ENCODE measurements at places on chromosomes 5 and 9.

DNA sequence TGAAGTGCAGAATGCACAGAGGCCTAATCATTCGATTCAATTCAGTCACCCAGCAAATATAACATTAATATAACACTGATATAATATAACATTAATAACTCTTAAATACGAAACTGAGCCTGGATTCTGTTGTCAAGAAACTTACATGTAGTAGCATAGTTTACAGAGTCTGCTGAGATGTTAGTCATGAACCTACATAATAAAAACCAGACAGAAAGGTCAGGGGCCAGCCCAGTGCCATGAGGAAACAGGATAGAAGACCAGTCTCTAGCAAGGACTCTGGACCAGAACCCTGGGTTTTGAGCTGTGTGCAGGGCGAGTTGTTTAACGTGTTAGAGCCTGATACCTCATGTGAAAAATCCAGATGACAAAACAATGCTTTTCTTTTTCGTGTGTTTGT is 234.7 kb downstream of the NR2F1-AS1 start:
- DNase-seq, result no peak

DNA sequence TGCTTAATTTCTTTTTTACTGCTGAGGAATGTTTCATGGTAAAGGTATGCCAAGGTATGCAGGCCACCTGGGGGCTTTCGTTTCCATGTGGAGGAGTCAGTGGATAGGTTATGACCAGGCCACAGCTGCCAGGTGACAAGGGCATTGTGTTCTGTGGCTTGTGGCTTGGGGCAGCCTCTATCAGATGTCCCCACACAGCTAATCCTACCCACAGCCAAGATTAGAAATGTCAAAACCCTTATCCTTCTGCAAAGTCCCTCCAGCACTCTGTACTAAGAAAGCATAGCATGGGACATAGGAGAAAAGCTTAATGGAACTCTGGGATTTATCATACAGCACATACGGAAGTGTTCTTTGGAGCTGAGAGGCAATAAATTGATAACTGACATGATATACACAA is 171.2 kb upstream of the S1PR3 start:
- no peak for DNase-seq

DNA sequence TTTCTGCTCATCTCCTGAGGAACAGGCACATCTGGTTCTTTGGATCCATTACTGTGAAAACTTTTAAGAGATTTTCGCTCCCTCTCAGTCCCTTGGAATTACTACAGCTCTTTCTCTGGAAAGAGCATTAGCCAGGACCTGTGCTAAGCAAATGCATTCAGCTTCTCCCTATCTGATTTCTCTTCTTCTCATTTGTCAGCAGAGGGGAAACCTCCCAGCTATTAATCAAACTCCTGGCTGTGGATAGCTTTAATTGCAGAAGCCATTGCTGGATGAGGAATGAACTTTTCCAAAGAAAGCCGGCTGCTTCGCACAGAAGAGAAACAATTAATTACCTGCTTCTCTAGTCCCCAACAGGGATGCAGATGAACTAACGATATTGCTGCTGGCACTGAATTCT is 37.9 kb downstream of the TLR4 start:
- DNase-seq, result no peak

GRCh38 chr9:34386656-34387055 is 10.0 kb upstream of the MYORG start:
- DNase-seq, result no peak

DNA sequence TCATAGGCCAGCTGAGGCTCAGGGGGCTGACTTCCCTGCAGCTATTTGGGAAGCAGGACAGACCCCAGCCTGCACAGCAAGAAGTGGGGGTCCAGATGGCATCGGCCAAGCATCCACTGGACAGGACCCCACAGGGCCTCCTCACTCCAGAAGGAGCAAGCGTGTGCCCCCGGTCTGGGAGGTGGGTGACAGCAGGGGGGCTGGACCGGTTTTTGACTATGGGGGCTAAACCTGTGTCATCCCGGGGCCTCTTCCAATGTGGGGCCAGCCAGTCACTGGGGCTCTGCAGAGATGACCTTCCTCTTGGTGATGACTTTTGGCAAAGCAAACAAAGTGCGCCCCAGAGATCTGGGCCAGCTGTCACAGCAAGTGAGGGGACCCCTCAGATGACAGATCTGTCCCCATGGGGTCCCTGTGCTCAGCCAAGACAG is 163.9 kb downstream of the OLFM1 start:
- DNase-seq, result no peak

DNA sequence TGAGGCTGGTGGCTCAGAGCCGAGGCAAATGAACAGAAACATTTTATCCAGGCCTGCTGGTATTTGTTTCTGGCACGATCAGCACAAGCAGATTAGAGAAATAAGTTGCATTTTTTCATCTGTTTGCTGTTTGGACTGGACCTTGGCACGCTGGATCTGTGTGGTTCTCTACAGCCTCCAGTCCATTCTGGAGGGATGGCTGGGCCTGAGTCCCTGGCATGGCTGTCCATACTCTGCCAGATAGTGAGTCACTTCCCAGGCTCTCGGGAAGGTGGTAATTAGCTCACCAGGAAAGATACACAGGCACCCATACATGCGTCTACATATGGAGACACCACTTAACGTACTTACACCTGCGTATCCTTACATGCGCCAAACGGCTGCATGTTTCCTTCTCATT is 78.6 kb downstream of the SPRY4 start:
- no peak for DNase-seq

GRCh38 chr9:4137234-4137633 is 162.6 kb downstream of the GLIS3 start:
- DNase-seq, result no peak

- DNase-seq, result no peak
Observed at GRCh38 chr9:89815903-89816573, 211.2 kb downstream of the GADD45G start.

- DNase-seq, result no peak
Observed at GRCh38 chr9:84228130-84228720, 112.3 kb downstream of the SLC28A3 start.

DNA sequence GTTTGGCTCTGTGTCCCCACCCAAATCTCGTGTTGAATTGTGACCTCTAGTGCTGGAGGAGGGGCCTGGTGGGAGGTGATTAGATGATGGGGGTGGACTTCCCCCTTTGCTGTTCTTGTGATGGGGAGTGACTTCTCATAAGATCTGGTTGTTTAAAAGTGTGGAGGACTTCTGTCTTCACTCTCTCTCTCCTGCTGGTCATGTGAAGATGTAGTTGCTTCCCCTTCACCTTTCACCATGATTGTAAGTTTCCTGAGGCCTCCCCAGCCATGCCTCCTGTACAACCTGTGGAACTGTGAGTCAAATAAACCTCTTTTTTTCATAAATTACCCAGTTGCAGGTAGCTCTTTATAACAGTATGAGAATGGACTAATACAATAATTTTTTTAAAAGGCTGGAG is 10.6 kb upstream of the MYO10 start:
- DNase-seq, result no peak

DNA sequence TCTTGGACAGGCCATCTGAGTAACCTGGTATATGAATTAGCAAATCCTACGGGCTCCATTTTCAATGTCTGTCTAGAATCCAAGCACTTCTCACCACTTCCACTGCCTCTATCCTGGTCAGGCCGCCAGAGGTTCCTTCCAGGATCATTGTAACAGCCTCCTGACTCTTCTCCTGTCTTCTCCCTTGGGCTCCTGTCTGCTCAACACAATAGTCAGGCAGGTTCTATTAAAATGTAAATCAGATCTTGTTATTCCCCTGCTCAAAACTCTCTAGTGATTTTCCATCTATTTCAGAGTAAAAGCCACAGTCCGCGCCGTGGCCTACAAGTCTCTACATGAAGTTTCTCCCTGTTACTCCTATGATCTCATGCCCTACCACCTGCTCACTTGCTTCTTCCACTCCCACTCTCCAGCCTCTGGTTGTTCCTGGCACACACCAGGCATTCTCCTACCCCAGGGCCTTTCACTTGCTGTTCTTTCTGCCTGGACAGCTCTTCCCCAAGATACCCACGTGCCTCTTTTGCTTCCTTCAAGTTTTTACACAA is 21.7 kb downstream of the ZNF366 start:
- DNase-seq, result no peak

DNA sequence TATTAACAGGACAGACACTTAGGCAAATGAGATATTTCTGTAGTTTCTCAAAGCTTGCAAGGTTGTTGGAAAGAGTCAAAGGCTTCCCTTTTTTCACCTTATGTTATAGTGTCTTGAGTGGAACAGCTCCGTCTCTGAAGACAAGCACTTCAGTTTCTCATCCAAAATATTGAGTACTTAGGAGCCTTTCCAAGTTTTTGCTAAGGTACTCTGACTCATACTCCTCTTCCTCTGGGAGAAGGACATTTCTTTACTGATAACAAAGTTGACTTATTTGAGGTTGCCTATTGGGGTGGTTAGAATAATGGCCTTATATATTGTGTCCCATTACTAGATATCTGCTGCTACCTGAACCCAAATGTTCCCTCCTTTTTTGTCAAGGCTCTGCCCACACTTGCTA is 869.6 kb downstream of the MAT2B start:
- no peak for DNase-seq

- DNase-seq, result no peak
Observed at GRCh38 chr9:84141741-84142370, 161.3 kb downstream of the RMI1 start.

DNA sequence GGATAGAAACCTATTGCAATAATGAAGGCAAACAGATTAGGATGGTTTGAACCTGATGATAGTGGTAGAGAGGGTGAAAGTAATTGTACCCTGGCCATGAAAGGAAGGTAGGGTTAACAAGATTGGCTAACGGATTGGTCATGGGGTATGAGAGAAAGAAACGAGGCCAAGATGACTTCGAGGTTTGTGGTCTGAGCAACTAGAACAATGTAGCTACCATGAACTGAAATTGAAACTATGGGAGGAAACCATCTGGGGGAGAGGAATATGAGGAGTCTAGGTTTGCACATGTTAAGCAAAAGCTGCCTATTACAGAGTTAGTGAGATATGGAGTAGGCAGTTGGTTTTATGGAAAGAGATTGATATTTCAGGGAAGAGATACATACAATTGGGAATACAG is 406.0 kb downstream of the PRELID2 start:
- DNase-seq, result no peak

- DNase-seq, result no peak
Observed at GRCh38 chr9:70816316-70816715, 305.1 kb downstream of the TRPM3 start.

GRCh38 chr5:178324481-178325310 is 92.1 kb upstream of the PHYKPL start:
- no peak for DNase-seq

- no peak for DNase-seq
Observed at GRCh38 chr5:126188804-126189203, 234.4 kb upstream of the GRAMD2B start.

DNA sequence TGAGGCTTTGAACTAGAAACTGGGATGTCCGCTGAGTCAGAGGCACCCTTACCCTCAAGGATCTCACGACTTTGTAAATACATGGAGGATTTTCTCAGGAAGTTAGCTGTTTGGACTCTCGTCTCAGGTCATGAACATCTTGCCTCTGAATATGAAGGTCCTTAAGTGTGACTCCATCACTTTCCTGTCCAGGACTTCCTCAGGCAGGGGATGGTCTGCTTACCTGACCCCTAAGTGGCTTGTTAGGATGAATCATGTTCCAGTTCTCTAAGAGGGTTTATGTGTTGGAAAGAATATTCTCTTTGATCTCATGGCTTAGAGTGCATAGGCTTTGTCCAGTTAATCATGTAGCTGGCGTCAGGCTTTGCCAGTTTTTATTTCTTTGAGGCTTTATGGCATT is 511.7 kb upstream of the KLF4 start:
- no peak for DNase-seq

DNA sequence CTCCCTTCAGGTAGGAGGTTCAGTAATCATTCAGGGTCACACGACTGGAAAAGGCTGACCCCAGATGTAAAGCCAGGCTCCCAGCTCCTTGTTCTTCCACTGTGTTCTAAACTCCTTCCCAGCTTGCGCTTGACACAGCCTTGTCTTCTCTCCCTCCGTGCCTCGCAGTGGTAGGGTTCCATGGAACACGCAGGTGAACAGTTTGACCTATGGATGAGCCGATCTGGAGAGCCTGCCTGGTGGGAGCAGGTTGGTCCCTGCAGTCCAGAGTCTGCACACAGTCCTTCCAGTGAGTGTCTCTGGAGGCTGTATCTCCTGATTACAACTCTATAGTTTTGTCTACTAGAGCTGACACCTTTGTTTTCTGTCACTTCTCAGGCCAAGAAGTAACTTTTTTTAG is 85.9 kb downstream of the IQGAP2 start:
- DNase-seq, result no peak

- no peak for DNase-seq
Observed at GRCh38 chr9:133762488-133763271, 24.5 kb upstream of the SARDH start.

- DNase-seq, result peak; percentile 81
Observed at GRCh38 chr9:36401164-36401740, 1.2 kb upstream of the RNF38 start.

GRCh38 chr9:133394687-133395271 is 18.6 kb downstream of the STKLD1 start:
- no peak for DNase-seq

DNA sequence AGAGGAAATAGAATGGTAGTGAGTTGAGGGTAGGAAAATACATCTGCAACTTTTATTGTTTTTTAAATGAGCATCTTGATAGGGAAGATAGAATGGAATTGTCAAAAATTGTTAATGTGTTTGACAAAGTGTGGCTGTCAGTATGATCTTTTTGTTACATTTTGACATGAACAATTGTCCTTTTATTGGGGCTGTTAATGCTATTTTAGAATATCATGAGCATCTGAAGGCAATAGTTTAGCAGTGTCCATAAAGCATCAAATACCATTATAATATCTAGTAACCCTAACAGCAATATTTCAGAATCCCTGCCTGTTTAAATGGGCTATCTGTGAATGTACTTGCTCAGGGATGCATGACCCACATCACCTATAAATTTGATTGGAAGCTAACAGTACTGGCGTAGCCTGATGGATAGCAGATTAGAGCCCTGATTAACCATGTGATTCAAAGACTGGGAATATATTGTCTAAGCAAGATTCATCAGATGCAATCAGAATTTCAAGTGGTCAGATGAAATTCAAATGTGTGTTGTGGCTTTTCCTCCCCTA is 37.8 kb downstream of the TLE4 start:
- DNase-seq, result no peak

GRCh38 chr9:127589955-127590370 is 22.1 kb upstream of the STXBP1 start:
- peak; percentile 38 for DNase-seq

DNA sequence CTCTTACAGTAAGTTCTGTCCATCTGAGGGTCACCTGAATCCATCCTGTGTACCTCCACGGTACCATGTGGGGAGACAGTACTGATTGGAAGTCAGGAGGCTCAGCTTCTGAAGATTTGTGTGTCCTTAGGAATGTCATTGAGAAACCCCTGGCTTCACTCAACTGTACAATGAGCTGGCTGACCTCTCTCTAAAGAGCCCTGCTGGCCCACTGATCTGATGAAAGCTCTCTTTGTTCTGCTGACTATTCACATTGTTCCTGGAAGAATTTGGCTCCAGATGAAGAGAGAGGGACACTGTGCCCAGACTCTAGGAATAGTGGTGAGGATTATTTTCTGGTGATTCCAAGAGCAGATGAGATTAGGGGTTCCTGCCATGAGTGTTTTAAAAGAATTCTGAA is 141.2 kb downstream of the LURAP1L start:
- no peak for DNase-seq
